T1000 (cell line): ENCODE measurements at places on chromosomes 3 and 15.

DNA sequence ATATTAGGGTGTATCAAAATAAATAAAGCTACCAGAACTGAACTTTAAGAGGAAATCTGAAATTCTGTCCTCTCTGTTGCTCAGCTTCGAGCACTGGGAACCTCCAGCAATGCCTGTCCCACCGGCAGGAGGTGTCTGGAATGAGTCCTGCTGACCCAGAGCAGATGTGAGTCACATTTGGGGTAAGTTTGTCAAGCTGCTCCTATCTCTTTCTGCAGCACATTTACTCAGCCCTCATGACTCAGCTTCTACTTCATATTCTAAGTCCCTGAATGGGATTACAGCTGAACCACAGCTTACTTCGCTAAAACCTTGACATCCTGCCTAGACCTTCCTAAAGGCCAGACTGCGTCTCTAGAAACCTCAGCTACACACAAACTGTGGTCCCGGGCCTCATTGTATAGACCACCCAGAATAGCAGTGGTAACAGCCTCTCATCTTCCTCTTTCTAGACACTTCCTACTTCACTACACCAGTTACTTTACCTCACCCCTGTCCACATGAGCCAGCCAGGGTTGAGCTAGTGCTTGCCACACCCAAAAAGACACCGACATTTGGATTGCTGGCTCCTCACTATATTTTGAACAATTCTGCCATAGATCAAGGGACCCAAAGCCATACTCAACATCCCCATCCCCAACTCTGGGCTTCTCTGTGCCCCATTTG, 109.6 kb upstream of the TMCO5A start:
- DNase-seq = peak; percentile 70

GRCh38 chr15:68158046-68158628, 47.0 kb downstream of the CALML4 start:
- DNase-seq = no peak

- DNase-seq = no peak
Observed at GRCh38 chr3:143951351-143951971, 20.2 kb upstream of the DIPK2A start.

- DNase-seq = no peak
Observed at GRCh38 chr15:63035977-63036376, 6.6 kb upstream of the TPM1 start.

- DNase-seq = no peak
Observed at GRCh38 chr15:71688509-71689094, 121.8 kb upstream of the NR2E3 start.

- no peak for DNase-seq
Observed at GRCh38 chr3:58528629-58529028, 8.4 kb downstream of the ACOX2 start.

DNA sequence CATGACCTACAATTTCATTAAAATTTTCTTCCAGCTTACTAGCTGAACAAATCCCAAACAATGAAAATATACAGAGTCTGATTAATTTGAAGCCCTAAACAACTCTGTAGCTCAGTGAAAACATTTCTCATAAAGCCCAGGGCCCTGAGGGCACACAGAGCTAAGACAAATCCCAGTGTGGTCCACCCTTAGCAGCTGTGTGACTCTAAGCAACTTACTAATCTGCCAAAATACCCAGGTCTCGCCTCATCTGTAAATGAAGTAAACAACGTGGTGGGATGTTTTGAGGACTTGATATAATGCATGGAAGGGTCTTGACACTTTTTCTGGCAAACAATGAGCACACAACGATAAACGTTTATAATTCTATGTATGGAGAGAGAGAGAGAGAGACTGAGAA, 158.4 kb downstream of the FHIT start:
- no peak for DNase-seq

DNA sequence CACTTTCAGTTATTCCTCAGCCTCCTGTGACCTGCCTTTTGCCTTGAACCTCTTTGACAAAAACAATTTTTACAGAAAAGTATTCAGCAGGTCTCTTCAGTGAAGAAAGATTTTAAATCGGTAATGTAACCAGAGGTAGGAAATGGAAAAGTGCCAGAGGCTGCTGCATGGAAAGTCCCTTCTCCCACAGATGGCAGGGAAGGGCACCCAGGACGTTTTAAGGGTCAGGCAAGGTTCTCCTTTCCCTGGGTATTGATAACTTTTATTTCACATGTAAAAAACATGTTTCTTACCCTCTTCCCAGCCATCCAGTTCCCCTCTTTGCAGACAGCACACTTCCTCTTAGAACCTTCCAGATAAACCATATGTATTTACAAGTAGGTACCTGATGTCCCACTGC, 185.6 kb downstream of the OR4M2 start:
- no peak for DNase-seq

DNA sequence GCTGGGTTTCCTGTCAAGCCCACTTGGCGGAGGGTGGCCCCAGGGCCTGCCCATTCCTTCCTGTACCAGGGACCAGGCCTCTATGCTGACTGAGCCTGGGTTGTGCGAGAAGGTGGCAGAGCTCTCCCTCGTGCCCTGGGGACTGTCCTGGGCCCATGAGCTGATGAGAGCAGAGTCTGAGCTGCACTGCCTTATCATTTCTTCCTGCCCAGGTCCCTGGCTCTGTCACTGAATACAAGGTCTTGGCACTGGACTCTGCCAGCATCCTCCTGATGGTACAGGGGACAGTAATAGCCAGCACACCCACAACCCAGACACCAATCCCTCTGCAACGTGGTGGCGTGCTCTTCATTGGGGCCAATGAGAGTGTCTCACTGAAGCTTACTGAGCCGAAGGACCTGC, 7.5 kb downstream of the MPI start:
- DNase-seq = no peak

GRCh38 chr3:141261472-141262307, 30.1 kb downstream of the PXYLP1 start:
- no peak for DNase-seq

DNA sequence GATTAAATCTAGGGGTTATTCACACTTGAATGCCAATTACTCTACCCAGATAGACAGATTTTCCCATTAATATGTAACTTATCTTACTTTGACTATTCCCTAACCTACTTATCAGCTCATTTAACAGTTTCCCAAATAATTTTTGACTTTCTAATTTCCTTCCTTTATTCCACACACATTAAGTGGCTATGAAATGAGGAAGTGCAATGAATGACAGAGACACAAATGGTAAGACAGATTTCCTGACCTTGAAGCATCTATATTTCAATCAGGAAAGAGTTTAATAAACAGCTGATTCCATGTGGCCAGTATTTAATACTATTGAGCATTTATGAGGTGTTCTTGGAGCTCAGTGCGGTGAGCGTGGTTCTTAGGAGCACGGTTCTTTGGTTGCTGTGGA, 78.8 kb downstream of the SLC7A14 start:
- DNase-seq = no peak

GRCh38 chr15:51288143-51289065, 50.0 kb downstream of the CYP19A1 start:
- no peak for DNase-seq

DNA sequence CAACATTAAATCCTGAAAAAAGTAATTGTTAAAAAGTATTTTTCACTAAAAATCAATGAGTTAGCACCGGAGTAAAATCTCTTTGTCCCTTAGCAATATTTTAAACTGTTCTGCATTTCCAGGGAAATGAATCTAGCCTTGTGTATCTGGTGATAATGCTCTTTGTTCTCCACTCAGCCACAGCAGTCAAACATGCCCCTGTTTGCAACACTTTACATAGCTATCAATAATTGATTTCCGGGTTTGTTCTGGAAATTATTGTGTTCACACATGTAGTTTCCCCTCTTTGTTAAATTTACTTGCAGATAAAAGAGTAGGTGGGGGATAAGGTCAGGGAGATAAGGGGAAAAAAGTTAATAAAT, 3.6 kb upstream of the A4GNT start:
- no peak for DNase-seq

DNA sequence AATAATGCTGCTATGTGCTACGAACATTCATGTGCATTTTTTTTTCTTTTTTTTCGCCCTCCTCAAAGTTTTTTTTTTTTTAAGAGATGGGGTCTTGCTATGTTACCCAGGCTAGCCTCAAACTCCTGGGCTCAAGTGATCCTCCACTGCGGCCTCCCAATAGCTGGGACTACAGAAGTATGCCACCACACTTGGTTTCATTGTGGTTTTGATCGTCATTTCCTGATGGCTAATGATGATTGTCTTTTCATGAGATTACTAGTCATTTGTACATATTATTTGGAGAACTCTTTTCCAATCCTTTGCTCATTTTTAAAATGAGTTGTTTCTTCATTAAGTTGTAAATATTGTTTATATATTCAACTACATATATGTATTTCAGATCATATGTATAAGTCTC, 48.8 kb downstream of the FBXO22 start:
- no peak for DNase-seq

- no peak for DNase-seq
Observed at GRCh38 chr3:12893247-12893646, 51.9 kb upstream of the RPL32 start.

DNA sequence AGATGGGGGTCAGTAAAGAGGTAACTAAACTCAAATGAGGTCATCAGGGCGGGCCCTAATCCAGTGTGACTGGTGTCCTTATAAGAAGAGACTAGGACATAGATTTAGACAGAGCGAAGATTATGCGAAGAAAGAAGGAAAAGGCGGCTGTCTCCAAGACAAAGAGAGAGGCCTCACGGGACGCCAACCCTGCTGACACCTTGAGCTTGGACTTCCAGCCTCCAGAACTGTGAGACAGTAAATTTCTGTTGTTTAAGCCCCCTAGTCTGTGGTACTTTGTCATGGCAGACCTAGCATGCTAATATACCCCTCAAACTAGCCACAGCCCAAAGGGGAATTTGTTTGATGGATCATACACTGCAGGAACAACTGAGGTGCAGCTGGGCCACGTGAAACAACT, 183.0 kb downstream of the ABHD5 start:
- DNase-seq = no peak

- DNase-seq = no peak
Observed at GRCh38 chr3:141337991-141338390, 30.3 kb upstream of the ZBTB38 start.

- no peak for DNase-seq
Observed at GRCh38 chr3:44906997-44907396, 32.6 kb downstream of the TGM4 start.

GRCh38 chr3:122200661-122201060, 17.2 kb downstream of the CASR start:
- no peak for DNase-seq

- DNase-seq = no peak
Observed at GRCh38 chr3:189897406-189897805, 223.3 kb downstream of the P3H2 start.

- no peak for DNase-seq
Observed at GRCh38 chr3:174218016-174218415, 641.1 kb upstream of the NAALADL2 start.

DNA sequence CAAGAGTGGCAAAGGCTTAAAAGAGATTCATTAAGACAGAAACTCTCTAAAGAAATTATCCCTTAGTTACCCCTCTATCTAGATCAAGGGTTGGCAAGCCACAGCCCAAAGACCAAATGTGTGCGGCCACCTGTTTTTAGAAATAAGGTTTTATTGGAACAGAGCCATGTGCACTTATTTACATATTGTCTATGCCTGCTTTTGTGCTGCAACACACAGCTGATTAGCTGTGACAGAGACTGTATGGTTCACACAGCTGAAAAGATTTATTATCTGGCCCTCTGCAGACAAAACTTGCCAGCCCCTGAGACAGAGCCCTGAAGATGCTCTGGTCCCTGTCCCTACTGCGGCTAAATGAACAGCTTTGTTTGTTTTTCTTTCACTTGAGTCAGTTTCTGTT, 88.1 kb downstream of the ADAMTS9 start:
- no peak for DNase-seq

- DNase-seq = no peak
Observed at GRCh38 chr3:121545049-121545573, 677 bp downstream of the POLQ start.

DNA sequence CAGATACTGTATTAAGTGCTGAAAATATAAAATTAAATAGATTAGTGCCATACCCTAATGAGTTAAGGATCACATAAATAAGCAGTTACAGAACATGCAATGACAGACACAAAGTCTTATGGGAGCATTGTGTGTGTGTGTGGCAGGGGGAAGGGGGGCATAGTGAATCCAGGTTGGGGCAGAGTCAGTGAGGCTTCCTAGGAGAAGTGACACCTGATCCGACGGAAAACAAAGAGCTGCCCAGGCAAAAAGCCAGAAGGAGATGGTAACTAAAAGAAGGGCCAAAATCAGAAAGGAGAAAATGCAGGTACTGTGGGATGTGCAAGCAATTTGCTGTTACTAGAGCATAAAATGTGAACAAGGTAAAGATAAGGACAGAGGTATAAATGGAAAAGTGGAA, 80.1 kb upstream of the CHRM5 start:
- no peak for DNase-seq

GRCh38 chr3:163368168-163368567, 1710.1 kb downstream of the SI start:
- DNase-seq = no peak
